ENCODE measurements at places on chromosomes 11 and 22. TPM values are rescaled to one million over a fixed set of nuclear protein-coding genes. Genes with fewer than 3 reads are reported as not detected.

GRCh38 chr11:100638648-100639047, 48.4 kb upstream of the ARHGAP42 start:
- DNase-seq = no peak

DNA sequence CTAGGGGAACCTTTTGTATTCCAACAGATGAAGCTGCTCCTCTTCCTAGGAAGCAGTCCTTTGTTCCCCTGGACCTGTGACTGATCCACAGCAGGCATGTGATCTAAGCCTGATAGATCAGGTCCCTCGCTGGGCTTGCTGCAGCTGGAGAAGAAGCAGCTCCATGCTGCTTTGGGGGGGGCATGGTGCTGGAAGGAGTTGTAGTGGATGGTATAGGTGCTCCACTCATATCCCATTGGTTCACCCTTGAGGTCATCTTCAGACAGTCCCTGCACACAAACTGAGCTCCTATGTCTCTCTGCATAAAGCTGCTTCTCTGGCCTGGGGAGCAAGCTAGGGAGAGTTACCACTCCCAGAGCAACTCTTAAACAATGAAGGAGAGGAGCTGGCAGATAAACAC, 9.5 kb upstream of the RIC3 start:
- DNase-seq = no peak

GRCh38 chr11:64165481-64165841, 452 bp downstream of the MACROD1 start:
- DNase-seq = peak; percentile 18

GRCh38 chr22:46569055-46569847, 31.8 kb upstream of the CELSR1 start:
- no peak for DNase-seq

GRCh38 chr22:36658900-36659299, 44.7 kb downstream of the CACNG2 start:
- peak; percentile 74 for DNase-seq

DNA sequence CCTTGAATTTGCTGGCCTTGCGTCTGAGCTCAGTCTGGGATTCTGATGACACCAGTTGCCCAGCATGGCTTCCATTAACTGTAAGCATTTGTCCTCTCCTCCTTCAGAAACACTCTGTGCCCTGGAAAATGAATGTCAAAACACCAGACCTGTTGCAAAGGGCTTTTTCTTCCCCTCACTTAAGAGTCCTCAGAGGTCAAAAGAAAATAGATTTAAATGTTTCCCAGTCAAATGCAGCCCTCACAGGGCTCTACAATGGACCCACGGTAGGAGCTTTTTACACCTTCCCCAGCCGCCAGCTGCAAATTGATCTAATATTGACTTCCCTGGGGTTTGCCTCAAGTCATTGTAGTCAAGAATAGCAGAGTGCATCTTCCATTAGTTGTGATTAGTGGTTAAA, 332.2 kb downstream of the INSC start:
- no peak for DNase-seq

GRCh38 chr11:31005202-31005601, 364.3 kb downstream of the DCDC1 start:
- DNase-seq = no peak

DNA sequence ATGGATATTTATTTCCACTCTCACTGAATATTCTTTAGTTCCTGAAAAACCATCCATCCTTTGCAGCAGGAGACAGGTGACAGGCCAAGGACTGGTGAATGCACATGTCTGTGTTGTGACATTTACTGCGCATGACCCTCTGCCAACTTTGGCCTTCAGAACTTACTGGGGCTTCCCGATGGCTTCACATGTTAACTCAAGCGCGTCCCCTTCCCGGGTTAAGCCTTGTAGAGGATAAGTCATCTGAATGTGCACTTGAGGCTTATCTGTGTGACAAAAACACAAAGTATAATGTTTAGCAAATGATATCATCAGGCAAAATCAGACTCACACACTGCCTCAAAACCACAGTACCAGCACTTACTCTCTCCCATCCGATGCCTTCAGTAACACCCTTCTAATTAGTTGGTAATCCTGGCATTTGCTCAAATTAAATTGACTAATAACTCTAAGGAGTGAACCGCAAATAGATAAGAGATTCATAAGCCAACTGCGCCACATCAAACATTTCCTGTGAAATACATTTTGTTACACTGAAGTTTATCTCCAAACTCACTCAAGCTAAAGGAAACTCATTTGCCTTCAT, 286.4 kb downstream of the CADM1 start:
- DNase-seq = no peak

- DNase-seq = no peak
Observed at GRCh38 chr22:41360126-41360525, 21.6 kb upstream of the TEF start.

- DNase-seq = no peak
Observed at GRCh38 chr11:102551169-102551781, 20.7 kb upstream of the MMP7 start.

DNA sequence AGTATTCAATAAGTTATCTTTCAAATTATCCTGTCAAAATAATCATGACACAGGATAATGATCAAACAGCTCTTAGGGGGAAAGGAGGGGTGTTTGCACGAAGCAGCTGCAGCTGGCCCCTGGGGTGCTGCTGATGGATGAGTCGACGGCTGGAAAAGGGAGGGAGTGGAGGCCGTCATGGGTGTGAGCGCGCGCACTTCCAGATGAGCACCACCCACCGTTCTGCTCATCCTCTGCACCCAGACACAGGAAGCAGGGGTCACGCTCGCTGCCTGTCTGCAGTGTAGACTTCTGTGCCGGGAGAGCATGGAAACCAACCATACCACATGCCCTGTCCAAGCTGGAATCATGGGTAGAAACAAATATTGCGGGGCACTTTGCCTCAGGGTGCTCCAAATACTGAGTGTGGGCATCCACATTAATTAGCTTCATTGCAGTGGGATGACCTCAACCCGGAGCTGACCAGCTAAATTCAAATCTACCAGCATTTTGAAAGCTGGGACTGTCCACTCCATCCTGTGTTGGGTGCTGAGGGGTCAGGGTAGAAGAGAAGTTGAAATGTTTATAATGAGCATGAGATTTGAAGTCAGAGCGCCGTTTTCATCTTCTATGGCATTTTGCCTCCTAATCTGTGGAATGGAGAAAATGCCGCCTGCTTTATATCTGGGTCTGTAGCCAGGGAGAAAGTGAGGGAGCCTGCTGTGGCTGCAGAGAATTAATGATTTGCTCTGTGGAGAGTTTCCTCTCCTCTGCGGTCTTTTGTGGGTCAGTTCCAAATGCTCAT, 802.4 kb downstream of the TBC1D22A start:
- DNase-seq = no peak

- no peak for DNase-seq
Observed at GRCh38 chr22:21861264-21861848, 6.1 kb downstream of the MAPK1 start.

GRCh38 chr11:35511666-35512065, 13.8 kb downstream of the PAMR1 start:
- DNase-seq = peak; percentile 72

- DNase-seq = no peak
Observed at GRCh38 chr11:81942646-81943045, 791.0 kb downstream of the FAM181B start.

DNA sequence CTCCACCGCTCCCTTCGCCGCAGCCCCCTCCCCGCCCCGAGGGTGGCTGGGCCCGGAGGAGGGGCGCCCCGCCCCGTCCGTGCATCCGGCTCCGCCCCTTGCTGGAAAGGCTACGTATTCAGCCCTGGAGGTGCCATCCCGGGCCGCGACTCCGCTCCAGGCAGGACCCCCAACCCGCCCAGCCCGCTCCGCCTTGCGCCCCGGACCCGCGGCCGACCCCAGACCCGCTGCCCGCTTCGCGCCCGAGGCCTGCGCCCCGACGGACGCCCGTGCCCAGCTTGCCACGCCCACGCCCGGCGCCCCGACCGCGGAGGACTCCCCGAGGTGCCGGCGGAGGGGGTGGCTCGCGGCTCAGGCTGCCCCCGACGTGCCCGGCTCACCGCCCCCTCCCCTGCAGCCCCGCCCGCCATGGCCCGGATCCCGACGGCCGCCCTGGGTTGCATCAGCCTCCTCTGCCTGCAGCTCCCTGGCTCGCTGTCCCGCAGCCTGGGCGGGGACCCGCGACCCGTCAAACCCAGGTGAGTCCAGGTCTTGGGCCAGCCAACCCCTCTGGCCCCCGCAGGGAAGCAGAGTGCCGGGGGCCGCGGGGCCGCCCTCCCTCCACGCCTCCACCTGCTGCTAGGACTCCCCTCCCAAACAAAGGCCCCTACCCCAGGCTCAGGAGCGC, at the start of gene ADM2:
Gene ADM2 (plus strand): TSS at position 104 of the 667 bp plus-strand sequence. CDS start 305 bp downstream, at position 409.
- DNase-seq = no peak

DNA sequence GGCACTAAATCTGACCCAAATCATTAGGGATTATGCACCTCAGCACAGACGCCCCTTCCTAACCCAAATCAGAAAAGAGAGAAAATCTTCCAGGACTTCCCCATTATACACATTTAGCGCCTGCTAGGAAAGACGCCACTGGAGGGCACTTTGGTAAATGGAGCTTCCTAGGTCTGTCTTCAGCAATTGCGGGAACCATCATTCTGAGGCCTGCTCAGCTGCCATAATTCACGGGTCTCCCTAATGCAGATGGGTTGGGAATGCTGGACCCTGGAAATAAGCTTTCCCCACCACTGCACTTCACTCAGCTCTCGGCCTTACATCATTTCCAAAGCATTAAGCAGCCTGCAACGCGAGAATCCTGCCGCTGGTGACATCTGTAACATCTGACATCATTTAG, 86.2 kb upstream of the OPCML start:
- no peak for DNase-seq

DNA sequence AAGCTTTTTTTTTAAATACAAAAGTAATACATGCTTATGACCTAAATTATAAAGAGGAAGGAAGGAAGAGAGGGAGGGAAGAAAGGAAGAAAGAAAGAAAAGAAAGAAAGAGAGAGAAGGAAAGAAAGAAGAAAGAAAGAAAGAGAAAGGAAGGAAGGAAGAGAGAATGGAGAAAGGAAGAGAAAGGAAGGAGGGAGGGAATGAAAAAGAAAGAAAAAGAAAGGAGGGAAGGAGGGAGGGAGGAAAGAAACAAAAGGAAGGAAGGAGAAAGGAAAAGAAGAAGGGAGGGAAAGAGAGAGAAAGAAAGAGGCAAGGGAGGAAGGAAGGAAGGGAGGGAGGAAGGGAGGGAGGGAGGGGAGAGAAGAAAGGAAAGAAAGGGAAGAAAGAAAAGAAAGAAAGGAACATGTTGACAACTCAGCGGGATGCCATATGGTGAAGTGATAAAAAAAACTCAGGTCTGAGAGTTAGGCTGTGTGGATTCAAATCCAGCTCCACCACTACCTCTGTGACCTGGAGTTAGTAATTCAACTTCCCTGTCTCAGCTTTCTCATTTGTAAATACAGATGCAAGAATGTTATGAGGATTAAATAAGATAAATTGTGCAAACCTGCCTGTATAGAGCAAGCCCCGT, 9.6 kb upstream of the EED start:
- no peak for DNase-seq

DNA sequence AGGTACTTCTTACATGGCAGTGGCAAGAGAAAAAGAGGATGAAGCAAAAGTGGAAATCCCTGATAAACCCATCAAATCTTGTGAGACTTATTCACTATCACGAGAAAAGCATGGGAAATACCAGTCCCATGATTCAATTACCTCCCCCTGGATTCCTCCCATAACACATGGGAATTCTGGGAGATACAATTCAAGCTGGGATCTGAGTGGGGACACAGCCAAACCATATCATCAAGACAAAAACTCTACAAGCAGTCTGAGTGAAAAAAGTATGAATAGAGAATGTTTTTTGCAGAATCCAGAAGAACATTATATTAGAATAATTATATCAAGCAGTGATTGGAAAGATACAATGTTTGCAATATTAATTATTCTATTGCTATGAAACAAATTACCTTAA, 893.7 kb downstream of the FAM181B start:
- no peak for DNase-seq

GRCh38 chr11:86116386-86116726, 47.5 kb upstream of the PICALM start:
- DNase-seq = peak; percentile 69

- no peak for DNase-seq
Observed at GRCh38 chr11:124311269-124311668, 2.5 kb downstream of the OR8D1 start.

DNA sequence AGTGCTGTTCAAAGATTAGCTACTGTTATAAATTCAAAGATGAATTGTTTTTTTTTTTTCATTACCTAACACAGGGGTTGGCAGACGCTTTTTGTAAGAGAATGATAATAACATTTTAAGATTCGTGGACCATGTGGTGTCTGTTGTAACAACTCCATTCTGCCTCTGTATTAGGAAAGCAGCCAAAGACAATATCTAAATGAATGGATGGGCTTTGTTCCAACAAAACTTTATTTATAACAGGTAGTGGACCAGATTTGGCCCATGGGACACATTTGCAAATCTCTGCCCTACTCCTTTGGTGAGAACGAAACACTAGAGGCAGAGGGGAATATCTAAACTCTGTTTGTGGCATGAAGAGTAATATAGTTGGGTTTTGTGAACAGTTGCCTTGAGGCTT, 83.6 kb upstream of the BLID start:
- peak; percentile 57 for DNase-seq

- DNase-seq = no peak
Observed at GRCh38 chr11:8105666-8106065, 24.7 kb downstream of the TUB start.

GRCh38 chr11:1130276-1131032, 27.3 kb upstream of the MUC5AC start:
- no peak for DNase-seq

- no peak for DNase-seq
Observed at GRCh38 chr11:16239141-16240105, 116.9 kb downstream of the SOX6 start.

DNA sequence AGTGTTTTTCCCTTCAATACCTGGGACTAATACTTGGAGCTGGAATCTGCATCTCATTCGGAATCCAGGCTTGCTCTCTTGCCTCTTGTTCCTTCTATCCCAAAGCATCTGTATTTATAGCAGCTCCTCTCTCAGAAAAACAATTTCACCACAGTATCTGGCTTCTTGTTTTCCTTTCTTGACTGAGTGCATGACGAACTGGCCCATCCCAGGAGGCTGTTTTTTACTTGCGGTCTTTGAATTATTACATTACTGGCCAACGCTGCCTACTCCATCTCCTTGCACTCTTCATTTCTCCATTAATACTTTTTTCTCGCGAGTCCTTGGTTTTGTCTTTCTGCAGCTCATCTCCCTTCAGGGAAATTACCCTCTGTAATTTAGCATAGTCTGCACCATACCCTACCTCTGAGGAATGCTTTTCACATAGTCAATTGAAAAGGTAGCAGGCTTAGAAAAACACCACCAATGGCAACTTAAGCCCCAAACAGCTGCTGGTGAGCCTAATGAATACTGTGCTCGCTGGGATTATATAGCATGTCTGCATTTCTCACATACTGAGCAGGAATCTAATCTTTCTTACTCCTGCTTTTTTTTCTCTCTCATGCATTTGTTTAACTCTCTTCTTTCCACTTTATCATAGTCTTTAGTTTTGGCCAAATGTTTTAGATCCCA, 277.4 kb upstream of the SESN3 start:
- DNase-seq = no peak

Gene MYO7A
- total RNA-seq = 0.66 TPM

Gene MUC15
- not detected for total RNA-seq

Gene SEC14L6
- total RNA-seq = not detected

Gene ABCC8
- not detected for total RNA-seq

Gene ANO1
- 184 TPM for total RNA-seq

Gene CTSW
- total RNA-seq = not detected

Gene ANKRD49
- 6.9 TPM for total RNA-seq

Gene CCDC188
- total RNA-seq = not detected

Gene MAPK8IP2
- total RNA-seq = 1.2 TPM

Gene PIK3IP1
- 1.9 TPM for total RNA-seq

Gene MFNG
- total RNA-seq = 1.7 TPM

Gene RGL4
- total RNA-seq = not detected

Gene PLEKHB1
- total RNA-seq = 10.6 TPM

Gene CD3E
- not detected for total RNA-seq

Data from PC-3 (cell line).